ENCODE measurements at places on chromosomes 3 and 15.

DNA sequence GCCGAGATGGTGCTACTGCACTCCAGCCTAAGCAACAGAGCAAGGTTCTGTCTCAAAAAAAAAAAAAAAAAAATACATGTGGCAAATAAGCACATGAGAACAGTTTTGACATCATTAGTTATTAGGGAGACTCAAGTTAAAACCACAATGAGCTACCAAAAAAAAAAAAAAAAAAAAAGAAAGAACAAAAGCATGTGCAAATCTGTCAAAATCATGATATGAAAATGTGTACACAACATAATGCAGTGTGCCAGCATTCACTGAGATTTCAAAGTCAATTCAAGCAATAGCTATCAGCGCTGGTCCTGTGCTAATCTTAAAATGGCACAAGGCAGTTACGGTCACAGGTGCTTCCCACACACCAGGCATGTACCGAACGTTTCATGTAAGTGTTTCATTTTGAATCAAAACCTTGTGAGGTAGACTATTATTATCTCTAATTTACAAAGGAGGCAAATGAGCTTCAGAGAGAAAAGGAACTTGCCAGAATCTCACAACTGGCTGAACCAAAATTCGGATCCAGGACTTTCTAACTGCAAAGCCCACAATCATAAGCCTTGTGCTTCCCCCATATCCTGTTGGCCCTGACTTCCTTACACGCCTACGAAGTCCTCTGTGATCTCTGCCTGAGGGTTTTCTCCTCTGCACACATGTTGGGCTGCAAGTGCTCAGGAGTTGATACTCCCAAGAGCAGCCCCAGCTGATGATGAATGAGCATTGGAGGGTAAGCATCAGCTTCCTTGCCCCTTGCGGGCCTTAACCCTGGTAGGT, 200.1 kb upstream of the PROK2 start:
- peak; percentile 24 for DNase-seq

DNA sequence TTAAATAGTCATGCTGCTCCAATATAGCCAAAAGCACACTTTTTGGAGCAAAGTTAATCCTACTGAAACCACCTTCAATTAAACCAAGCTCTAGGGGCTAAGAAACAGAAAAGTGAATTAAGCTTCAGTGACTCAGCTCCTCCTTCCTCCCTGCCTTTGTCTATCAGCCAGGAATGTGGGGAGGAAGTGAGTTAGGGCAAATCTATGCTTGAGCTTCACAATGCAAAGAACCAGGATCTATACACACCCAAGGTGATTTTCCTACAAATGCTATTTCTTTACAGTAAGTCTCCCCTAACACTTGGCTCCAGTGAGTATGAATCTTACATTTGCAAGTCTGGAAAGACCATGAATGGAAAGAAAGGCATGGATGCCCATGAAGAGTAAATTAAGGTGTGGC, 212.1 kb downstream of the P3H2 start:
- DNase-seq = peak; percentile 19

DNA sequence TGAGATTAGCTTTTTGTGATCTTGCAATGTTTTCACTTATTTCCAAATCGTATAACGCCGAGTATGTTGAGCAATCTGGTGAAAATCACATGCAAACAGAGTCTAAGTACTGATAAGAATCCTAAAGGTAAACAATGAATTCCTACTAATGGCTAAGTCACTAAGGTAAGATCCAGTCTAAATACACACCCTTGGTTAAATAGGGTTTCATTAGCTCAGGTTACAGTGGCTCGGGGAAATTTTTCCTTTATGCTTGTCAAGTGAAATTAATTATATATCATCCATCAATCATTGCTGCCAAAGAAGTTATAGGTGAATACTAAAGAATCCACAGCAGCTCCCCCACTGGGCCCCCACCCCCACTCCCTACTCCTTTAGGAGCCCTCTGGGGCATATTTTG, 139.3 kb downstream of the SOX2 start:
- DNase-seq = peak; percentile 0

DNA sequence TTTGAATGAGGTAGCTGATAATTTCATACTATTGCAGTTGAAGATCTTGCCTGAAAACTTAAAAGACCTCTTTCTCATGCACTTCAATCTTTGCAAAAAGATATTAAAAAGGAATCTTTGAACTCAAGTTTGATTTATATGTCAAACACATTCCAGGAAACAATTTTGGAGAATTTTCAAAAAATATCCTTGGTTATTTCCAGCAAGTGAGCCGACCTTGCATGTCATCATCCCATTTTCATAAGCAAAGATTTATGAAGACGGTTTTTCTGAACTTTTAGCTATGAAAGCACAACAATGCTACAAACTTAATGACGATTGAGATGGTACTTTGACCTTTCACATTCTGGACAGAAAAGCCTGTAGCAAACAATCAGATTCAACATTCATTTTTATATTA, 95.6 kb downstream of the RFX7 start:
- DNase-seq = peak; percentile 7

DNA sequence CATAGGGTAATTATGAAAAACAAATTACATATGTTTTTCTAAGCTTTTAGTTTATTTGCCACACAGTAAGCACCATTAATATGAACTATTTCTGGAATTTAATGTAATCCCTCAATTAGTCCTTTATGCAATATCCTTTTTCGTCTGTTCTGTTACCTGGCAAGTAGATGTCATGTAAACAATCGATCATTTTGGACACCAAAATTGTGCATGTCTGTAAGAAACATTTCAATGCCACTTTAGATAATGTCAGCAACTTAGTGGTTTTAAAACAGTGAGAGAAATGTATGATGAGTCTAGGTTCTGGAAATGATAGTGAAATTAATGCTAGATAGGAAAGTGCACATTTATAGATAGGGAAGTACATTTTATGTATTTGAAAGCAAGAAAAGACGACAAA, 986.6 kb downstream of the ZPLD1 start:
- DNase-seq = no peak

- DNase-seq = no peak
Measured at GRCh38 chr3:70488816-70489215, 176.4 kb upstream of the MDFIC2 start.

GRCh38 chr3:105584003-105584790, 217.5 kb downstream of the ALCAM start:
- DNase-seq = peak; percentile 11

- peak; percentile 53 for DNase-seq
Measured at GRCh38 chr3:48915296-48915695, 3.3 kb upstream of the ARIH2 start.

DNA sequence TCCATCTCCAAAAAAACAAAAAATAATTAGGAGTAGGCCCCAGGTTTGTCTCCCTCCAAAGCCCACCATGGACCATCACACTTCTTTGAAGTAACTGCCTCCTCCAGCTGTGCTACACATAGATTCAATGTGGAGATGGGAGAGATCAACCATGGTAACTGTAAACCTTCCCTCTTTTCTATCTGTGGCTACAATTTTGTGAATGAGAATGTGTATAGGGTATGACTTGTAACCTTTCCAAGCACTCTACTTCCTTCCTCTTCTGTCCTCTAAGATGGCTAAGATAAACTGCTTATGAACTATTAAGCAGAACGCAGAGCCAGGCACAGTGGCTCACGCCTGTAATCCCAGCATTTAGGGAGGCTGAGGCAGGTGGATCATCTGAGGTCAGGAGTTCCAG, 55.5 kb upstream of the ATP11B start:
- DNase-seq = no peak

DNA sequence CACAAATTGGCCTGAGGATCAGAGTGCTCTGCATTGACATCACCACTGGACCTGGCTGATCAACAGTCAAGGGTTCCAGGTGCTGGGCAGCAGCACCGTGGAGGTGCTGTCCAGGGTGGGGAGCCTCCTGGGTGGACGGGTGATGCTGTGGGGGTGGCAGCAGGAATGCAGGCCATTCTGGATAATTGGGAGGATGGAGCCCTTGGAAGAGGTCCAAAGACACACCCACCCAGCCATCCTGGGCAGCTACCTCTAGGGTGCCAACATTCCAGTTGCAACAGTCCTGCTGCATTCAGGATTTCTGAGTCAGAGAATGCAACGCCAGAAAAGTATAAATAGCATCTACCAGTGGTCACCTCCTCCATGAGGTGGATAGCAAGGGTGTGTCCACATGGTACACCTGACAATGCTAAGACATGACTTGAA, 26.8 kb downstream of the STARD5 start:
- DNase-seq = peak; percentile 47

GRCh38 chr15:100931143-100931890, 12.2 kb downstream of the LRRK1 start:
- DNase-seq = peak; percentile 2

DNA sequence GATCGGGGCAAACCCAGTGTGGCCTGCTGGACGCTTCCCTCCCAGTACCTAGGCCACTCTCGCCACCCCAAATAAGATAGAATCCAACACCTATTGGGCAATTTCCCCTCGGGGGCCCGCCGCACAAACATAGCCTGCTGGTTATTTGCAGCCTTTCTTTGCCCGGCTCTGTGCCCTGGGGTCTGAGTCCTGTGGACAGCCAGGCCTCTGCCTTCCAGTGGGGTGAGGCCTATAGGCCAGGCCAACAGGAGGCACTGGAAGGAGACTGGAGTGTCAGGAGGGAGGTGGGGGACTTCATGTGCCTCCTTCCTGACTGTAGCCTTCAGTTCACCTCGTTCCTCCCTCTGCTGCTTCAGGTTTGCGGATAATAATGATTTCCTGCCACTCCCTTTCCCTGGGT, 47.4 kb upstream of the LDHAL6B start:
- no peak for DNase-seq

DNA sequence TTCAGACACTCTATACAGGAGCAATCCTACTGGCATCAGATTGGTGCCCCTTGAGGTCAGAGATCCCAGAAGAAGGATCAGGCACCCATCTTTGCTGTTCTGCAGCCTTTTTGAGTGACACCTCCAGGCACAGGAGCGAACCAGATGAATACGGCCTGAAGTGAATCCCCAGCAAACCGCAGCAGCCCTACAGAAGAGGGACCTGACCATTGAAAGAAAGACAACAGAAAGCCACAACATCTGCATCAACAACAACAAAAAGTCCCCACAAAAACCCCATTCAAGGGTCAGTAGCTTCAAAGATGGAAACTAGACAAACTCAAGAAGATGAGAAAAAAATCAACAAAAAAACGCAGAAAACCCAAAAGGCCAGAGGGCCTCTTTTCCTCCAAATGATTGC, 130.4 kb downstream of the PPM1L start:
- DNase-seq = no peak

DNA sequence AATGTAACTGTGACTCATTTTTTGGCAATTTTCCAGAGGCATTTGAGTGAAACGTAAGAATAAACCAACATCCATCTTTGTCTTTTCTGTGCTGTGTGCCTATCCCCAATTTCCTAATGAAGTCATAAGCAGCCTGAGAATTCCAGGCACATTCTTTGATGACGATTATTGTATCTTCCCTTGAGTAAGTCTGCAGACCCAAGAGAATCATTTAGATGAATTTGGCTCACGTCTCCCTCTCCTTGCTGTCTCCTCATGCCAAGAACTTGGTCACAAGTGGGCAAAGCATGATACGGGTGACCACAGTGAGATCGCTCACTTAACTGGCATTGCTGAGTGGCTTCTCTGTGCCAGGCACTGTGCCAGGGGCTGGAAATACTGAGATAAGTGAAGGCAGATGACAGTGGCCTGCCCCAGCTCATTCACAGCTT, 384.5 kb upstream of the IL12A start:
- DNase-seq = peak; percentile 49

- no peak for DNase-seq
Measured at GRCh38 chr3:35800960-35801459, 161.7 kb downstream of the ARPP21 start.

GRCh38 chr3:148083526-148084182, 614.0 kb upstream of the AGTR1 start:
- no peak for DNase-seq

- DNase-seq = no peak
Measured at GRCh38 chr3:32397941-32398340, 6.3 kb downstream of the CMTM7 start.

DNA sequence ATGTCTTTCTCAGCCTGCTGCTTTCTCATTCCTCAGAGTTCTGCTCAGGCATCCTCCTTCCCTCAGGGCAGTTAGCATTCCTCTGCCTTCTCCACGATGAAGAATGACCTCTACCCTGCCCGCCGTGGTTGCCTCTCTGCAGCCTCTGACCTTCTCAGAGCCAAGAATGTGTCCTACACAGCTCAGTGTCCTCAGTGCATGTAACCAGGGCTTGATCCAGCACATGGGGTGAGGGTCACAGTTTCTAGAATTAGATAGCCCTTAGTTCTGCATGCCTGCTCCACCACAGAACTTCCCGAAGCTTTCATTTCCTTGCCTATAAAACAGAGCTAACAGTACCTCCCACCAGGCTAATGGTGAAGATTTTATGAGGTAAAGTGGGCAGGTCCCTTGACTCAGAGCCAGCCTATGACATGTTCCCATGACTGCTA, 182.1 kb downstream of the CLSTN2 start:
- no peak for DNase-seq

DNA sequence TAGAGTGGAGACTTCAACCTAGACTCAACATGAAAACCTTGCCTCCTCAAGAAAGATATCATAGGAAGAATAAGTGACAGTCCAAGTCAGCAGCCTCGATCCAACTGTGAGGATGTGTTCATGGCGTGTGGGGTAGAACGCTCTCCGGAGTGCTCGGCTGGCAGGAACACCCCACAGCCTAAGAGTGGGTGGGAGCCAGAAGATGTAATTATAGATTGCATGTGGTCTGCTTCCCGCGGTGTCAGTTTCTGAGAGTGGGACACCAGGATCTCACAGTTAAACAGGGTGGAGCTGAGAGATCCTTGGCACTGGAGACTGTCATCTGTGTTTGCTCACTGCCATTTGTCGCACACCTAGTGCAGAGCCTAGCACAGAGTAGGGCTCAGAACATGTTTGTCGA, 158.0 kb downstream of the CTNNB1 start:
- DNase-seq = no peak

DNA sequence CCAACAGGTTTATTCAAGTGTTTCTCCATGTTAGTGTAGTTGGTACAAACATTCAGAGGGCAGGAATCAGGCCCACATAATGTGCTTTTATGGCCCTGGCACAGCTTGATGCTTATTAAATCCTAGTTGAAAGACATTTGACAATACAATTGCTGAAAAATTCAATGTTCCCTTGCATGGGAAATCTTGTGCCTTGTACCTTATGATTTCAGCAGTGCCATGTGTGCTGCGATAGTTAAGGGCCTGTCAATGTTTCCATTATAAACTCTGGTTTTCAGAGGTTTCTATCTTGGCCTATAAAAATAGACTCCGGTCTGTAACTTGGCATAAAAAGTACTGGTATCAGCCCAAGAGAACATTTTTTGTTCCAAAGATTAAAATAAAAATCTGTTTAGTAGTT, 207.2 kb downstream of the TBC1D5 start:
- DNase-seq = no peak

DNA sequence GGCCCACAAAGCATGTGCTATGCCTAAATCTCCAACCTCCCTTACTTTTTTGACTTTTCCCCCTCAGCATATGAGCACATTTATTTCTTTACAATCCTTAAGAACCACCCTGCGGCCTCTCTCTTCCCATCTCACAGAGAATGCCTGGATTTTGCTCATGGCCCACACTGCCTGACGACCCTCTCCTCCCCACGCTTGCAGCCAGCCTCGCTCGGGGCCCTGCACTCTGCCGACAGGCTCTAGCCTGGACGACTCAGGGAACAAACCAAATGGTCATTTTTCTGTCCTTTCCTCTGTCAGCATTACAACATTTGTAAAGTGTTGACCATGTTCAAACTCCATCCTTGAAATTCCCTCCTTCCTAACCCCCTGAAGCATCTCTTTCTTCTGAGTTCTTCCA, 11.7 kb downstream of the HES1 start:
- DNase-seq = no peak

- no peak for DNase-seq
Measured at GRCh38 chr3:173395073-173395411, 2.5 kb upstream of the NLGN1 start.

Measured in amniotic epithelial cell (primary cell).